ENCODE measurements at places on chromosomes 1 and 21. TPM values are rescaled to one million over a fixed set of nuclear protein-coding genes. Genes with fewer than 3 reads are reported as not detected.

DNA sequence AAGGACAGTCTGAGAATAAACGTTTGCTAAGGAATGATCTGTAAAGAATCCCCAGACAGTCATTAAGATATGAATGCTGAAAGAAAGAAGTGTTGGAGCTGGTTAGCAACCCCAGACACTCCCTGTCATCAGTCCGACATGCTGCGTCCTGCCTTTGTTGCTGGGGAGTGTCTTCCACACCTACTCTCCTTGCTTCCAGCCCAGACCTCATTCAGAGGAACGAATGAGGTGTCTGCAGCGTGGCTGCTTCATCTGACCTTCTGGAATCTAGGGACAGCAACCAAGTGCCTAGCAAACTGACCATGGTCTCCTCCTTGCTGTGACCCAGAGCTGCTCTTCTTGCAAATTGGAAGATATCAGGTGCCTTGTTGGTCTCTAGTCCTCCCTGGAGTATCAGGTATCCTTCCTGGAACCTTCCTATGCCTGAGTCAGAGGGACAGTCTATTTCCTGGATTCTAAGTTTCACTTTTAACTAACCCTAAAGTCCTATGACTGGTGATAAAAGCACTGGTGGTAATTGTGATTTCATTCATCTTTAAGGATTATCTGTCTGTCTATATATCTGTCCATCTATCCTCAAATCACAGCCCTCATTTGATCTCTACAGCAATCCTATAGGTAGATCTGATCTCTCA lies 45.3 kb downstream of the NFASC start:
- no peak for DNase-seq

- no peak for DNase-seq
Observed at GRCh38 chr21:25752416-25752815, 17.6 kb downstream of the GABPA start.

Gene MTR
- 52.7 TPM for total RNA-seq

- no peak for DNase-seq
Observed at GRCh38 chr21:35028451-35028978, 20.6 kb downstream of the RUNX1 start.

DNA sequence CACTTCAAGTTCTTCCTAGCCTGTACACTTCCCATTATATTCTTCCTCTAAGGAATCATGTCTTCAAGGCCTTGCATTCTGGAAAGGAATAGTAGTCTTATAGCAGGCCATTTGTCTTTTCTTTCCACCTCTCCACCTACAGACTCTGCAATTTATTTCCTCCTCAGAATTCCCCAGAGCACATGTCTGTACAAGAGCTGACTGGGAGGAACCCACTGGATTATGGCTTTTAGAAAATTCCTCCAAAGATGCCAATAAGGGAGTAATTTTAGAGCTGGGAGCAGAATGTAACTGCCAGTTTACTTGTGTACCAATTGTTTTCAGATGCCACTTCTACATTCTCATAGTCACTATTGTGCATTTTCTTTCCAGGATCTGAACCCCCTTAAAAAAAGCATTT lies 3.4 kb upstream of the PSMG1 start:
- no peak for DNase-seq

DNA sequence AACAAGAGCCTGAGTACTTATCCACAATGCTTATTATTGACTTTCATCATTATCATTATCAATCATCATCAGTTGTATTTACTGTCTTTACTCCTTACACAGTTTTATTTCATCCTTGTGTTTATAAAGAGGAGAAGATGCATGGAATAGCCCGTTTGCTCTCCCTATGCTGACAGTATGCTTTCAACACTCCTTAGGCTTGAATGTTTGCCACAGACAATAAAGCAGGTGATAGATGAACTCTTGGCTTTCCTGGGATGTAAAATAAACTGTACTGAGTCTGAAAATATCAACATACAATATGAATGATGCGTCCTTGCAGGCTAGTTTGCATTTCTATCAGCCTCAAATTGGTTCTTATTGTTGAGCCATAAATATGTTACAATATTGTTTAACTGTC lies 891.8 kb upstream of the NCAM2 start:
- DNase-seq: no peak

- no peak for DNase-seq
Observed at GRCh38 chr1:14513111-14513510, 85.4 kb upstream of the KAZN start.

Gene PROK1
- not detected for total RNA-seq

GRCh38 chr21:45594721-45595489 lies 48.6 kb upstream of the PCBP3 start:
- DNase-seq: no peak

DNA sequence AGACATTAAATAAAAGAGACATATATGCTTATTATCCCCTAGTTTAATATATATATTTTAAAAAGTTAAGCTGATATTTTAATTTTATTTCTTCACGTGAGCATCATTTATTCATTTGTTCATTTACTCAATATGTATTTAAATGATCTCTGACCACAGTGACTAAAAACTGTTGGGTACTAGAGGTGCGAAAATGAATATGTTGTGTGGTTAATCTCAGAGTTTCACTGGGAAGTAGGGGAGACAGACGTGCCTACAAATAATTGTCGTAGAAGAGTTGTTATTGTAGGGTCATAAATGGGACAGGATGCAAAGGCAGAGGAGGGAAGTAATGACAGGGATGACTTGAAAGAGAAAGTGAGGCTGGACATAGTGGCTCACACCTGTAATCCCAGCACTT lies 213.0 kb upstream of the CACYBP start:
- no peak for DNase-seq

DNA sequence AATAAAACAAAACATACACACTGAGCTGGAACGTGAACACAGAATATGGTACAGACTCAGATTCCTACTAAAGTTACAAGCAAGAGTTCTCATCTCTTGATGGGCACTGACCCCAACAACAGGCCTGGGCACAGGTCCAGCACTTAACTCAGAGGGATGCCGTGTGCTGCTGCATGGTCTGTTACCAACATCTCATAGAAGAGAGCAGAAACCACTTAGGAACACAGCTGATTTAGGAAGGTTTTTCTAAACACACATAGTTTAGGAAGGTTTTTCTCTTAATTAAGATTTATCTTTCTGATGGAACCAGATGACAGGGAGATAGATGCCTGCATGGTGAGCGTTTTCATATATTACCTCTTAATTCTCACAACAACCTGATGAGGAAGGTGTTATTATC lies 1.5 kb downstream of the GCLM start:
- DNase-seq: peak; percentile 47

Gene CSMD2
- total RNA-seq: 0.22 TPM

Gene RUNX3
- total RNA-seq: 0.89 TPM

GRCh38 chr1:101302831-101303511 lies 66.2 kb downstream of the S1PR1 start:
- DNase-seq: no peak

Gene SH2D5
- not detected for total RNA-seq

Gene DNALI1
- total RNA-seq: 2.3 TPM

- peak; percentile 37 for DNase-seq
Observed at GRCh38 chr1:43835082-43836021, 98.2 kb upstream of the ARTN start.

DNA sequence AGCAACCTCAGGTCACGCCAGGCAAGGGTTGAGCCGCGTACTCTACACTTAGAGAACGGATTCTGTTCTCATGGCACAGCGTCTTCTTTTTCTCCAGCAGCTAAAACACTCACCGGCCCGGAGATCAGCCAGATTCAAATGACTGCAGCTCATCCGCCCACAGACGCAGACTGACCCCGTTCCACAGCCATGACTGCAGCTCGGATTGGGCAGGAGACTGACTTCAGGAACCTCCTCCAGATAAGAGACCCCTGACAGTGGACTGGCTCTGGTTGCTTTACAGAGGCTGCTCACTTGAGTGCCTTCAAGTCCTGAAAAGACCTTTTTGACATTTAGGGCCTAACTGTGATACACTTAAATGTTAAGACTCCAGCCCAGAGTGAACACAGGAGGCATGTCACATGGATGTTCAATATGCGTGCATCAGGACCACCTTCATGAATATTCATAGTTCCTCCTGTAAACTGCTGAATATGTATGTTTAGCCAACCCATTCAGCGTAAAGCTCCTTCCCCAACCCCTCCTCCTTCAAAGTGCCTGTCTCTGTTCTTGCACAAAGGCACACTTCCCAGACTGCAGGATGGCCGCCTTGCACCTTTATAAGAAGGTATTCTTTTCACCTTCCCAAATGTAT lies 42.6 kb downstream of the BACE2 start:
- DNase-seq: no peak

DNA sequence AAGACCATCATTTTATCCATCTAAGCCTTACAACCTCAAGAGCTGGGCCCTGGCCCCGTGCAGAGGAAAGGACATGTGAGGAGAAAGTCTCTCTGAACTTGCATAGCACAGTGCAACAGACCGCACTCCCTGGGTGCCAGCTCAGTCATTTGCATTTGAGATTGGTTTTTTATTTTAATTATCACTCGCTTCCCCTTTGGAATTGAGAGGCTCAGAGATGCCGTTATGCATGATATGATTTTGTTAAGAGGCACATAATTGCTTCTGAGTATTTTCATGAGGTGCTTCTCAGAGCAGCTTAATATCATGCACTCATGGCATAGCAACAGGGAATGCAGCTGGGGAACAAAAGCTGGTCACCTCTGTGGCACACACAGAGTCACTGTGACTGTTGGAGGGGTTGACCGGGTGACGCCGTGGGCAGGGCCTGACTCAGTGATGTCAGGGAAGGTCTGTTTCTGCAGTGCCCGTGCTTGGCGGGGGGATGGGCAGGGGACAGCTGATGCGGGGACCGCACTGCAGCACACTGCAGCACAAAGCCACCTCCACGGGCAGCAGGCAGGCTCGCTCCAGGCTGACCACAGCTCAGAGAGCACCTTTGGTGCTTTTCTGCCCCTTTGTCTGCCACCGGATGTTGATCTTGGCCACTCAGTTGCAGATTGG lies 43.2 kb upstream of the VAMP3 start:
- no peak for DNase-seq

- DNase-seq: no peak
Observed at GRCh38 chr1:32684167-32684811, 18.3 kb downstream of the SYNC start.

DNA sequence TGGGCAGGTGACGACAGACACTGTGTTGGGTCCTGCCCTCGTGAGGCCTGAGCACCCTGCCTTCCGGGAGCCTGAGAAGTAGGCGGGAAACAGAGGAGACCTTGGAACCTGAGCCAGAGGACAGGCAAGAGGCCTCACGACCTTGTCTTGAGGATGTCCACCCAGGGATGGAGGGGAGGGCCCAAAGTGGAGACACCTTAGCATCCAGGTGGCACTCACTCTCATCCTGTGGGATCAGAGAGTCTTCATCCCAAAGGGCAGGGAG lies 347.2 kb downstream of the NPHP4 start:
- DNase-seq: no peak

DNA sequence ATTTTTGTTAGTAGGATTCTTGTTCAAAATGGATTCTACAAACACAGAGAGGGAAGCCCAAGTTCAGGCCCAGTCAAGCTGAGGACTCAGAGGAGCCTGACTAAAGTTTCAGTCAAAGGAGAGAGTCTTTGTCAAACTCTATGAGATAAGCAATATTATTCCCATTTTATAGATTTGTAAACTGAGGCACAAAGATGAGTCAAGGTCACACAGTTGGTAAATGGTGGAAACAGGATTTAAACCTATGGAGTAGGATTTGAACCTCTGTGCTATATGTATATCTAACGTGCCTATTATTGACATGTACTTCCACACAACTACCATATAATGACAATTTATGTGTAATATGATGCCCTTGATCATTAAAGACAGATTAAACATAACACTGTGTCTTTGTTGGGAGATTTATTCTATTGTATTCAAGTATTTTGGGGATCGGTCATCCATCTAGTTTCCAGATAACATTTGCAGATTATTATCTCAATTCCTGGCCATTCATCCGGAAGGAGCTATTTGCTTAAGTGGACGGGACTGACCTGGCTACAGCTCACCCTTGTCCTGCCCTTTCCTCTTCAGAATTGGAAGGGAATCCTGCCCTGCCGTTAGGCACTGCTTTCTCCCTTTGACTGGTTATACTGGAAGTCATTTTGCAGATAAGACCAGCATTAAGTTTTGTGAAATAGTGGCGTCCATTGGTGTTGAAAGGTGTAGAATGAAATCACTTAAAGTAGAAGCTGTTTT lies 86.1 kb upstream of the LMO4 start:
- DNase-seq: no peak

- no peak for DNase-seq
Observed at GRCh38 chr21:38351176-38351959, 94.6 kb downstream of the KCNJ15 start.

All from left ventricle myocardium superior (tissue), 1 donor.